ENCODE measurements at places on chromosomes 12 and 14.

DNA sequence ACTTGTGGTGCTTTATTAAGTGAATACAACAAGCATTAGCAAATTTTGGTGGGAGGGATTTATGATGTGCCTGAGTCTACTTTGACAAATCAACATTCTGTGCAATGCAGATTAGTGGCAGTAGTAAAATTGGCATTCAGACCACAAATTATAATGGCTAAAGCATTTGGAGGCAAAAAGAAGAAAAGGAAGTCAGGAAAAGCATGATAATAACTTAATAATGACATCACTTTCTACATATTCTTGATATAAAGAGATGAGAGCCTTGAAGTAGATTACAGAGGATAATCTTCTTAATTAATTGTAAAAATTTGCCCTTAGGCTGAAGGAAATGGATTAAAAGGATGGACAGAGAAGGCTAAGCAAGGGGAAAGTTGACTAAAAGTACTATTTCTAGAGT is 126.0 kb downstream of the SLC6A15 start:
- DNase-seq: no peak

DNA sequence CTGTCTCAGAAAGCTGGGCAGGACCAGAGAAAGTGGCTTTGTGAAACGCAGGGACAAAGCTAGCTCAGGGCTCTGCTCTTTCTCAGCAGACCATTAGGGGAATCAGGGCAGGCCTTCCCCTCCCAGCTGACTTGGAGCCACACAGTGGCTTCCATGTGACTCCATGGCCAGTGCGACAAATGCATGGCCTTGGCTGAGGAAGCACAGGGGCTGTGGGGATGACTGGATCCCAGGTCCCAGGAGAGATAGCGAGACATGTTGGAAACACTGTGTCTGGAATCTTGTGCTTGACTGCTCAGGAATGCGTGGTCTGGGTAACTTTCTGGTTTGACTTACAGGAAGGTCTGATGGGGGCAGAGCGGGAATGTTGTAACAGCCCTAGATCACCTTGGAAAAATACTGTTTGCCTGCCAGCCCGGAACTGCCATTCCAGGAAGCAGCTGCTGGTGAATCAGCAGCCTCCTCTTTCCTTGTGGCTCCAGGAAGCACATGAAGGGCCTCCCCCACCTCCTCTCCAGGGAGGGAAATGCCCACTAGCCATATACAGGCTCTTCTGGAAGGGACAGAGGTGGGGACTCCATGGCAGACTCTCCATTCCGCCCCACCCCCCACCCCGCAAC is 133.5 kb upstream of the HIF1A start:
- no peak for DNase-seq

DNA sequence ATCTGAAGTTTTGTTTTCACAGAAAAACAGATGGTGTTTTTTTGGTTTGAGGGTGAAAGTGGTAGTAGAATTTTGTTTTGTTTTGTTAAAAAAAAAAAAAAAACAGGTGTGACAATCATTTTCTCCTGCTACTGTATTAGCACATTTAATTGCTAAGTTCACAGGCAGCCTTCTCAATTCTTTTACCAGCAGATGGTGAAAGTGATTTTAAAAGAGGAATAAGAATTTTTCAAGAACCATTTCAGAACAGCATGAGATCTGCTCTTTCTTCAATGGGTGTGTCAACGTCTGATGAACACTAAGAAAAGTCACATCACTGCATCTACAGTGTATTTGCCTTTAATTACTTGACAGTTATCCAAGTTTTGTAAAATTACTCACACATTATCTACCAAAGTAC is 303.7 kb upstream of the USP15 start:
- DNase-seq: no peak

- no peak for DNase-seq
Measured at GRCh38 chr14:100580316-100581227, 6.6 kb downstream of the BEGAIN start.

DNA sequence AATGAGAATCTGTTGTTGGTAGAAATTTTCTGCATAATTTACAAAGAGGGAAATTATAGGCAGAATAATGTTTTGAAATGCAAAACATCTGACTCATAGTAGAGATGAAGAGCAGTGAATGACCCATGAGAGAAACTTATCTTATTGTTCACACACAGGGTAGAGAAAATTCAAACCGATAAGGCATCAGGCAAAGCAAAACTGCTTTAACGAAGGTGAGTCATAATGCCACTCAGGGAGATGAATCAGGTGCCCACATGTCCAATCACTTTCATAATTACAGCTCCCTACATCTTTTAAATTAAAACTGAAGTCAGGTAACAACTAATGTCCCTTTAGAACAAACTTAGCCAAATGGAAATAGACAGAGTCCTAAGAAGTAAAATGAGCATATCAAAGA is 265.6 kb upstream of the GARIN6 start:
- no peak for DNase-seq

GRCh38 chr14:41623736-41624135 is 17.1 kb downstream of the LRFN5 start:
- no peak for DNase-seq

DNA sequence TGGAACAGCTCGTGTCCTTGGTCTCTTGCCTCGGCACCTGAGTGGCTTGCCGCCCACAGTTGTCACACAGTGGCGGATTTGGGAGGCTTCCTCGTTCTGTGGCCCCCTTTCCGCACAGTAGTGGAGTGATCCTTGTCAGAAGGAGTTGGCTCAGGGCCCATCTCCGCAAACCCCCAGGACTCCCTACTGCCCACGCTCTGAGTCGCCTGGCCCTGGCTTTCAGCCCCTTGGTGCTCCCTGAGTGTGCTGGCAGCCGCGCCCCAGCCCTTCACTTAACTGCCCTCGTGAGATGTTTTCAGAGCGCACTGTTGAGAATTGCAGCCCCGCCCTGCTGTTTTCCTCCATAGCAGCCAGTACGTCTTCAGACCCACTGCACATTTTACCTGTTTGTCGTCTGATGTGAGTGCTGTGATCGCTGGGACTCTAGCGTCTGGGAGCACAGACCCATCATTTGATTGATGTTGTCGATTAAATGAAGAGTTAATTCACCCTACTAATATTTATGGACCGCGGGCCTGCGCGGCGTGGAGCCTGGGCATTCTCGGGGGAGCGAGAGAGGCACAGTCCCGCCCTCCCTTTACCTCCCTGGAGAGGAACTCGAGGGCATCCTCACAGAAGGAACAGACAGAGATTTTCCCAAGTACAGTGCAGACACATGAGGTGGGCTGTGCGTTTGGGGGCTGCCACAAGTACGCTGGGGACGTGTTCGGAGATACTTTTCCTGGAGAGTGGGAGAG is 91.8 kb downstream of the DDX51 start:
- no peak for DNase-seq

- no peak for DNase-seq
Measured at GRCh38 chr12:123502163-123502704, 31.3 kb downstream of the RILPL1 start.

DNA sequence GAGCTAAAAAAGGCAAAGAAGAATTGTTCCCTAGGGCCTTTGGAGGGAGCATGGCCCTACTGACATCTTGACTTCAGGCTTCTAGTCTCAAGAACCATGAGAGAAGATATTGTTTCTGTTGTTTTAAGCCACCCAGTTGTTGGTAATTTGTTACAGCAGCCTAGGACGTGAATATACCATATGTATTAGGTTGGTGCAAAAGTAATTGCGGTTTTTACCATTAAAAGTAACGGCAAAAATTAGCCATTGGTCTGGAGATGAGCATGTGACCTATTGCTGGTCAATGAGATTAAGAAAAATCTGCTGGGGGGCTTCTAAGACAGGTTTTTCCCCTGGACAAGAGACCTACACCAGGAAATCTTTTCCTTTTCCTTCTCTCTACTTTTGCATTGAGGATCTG is 9.8 kb upstream of the HRK start:
- no peak for DNase-seq

DNA sequence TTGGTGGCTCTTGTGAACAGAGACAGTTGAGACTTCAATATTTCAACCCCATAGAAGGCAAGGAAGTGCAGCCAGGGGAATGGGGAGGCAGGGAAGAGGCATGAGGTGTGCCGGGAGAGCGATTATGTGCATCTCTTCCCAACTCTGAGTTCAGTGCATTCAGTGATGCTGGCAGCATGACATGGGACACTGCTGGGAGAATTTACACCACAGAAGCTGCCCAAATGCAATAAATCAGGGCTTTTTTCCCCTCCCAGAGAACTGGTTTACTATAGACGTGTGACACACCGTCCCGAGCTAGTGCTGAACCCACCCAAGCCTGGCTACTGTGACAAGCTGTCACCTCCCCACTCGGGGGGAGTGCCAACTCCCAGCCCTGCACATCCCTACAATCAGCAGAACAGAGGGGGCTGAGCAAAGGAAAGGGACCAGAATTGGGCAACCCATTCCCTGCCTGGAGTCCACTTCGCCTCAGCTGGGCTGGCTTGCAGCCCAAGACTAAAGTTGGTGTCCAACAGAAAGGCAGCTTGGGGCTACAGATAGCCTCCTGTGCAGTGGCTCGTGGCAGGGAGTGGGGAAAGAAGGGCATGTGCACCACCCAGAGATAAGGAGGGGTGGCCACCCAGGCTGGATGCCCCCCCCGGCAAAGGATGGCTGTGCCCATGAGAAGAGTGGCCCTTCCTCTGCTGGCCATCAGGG is 16.7 kb downstream of the AHSA1 start:
- no peak for DNase-seq

GRCh38 chr14:29461506-29461905 is 466.1 kb downstream of the PRKD1 start:
- no peak for DNase-seq

DNA sequence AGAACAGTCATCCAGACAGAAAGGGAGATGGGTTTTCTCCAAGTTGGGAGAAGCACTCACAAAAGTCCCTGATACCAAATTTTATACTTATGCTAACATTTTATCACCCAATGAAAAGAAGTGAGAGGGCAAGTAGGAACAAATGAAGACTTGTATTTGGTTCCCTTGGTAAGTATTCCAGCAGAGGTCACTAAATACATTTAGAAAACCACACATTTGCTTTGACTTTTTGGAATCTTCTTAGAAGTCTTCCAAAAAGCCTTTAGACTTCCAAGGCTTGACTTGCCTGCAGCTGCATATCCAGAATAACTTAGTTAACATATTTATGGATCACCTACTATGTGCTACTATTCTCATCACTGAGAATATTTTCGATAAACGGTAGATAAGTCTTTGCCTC is 3.1 kb upstream of the GYS2 start:
- no peak for DNase-seq

DNA sequence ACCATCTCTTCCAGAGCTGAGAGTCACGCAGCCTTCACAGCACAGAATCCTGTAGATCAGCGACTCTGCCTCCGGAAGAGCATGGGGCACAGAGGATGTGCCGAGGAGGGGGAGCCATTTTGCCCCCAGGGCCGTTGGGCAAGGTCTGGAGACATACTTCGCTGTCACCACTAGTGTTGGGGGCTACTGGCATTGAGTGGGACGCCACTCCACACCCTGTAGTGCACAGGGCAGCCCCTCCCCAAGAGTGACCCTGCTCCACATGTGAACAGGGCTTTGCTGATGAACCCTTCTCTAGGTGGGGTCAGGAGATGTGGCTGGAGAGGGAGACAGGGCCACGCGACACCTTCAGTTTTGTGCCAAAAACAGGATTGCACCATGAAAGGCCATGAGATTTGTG is 6.0 kb downstream of the GLT1D1 start:
- no peak for DNase-seq

- DNase-seq: no peak
Measured at GRCh38 chr14:65478596-65478995, 66.1 kb downstream of the FUT8 start.

- no peak for DNase-seq
Measured at GRCh38 chr12:103387385-103387784, 108.4 kb downstream of the C12orf42 start.

- no peak for DNase-seq
Measured at GRCh38 chr12:67758119-67758518, 109.6 kb downstream of the DYRK2 start.

- no peak for DNase-seq
Measured at GRCh38 chr14:68047906-68048305, 228.3 kb downstream of the RAD51B start.

- peak; percentile 8 for DNase-seq
Measured at GRCh38 chr12:62123721-62124203, 136.4 kb upstream of the USP15 start.

DNA sequence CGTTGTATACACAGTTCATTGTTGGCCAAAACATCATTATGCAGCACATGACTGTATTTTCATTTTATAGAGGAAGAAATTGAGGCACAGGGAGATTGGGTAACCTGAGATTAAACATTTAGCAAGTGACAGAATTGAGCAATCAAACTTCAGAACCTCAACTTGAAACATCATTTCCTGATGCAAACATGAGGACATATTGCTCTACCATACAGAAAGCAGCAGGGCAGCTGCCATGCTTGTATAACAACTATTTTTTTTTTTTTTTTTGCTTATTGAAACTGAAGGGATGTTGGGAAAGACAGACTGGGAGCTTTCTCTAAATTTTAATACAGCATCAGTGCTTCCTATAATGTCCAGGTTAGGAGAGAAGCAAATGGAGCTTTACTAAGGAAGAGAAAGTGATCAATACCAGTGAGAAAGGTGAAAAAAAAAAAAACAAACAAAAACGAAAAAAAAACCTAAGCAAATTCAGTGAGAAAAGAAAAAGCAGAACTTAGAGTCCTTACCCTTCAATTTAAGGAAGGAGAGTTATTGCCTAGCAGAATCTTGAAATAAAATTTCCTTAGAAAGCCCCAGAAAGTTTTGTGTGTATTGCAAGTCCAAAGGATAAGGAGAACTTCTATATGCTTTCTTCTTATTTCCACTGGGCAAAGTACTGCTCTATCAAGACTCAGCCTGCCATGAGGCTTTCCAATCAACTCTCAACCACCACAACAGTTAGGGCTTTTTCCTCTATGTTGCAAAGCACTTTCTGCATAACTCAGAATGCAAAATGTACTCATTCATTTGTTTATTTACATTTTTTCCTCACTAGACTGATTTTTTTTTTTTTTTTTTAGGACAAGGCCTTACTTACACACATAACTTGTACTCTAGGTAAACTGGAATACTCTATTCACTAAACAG is 21.6 kb downstream of the BTG1 start:
- DNase-seq: no peak

All from effector CD4-positive, alpha-beta T cell (primary cell).